ENCODE measurements at places on chromosomes 5 and 9. TPM values are rescaled to one million over a fixed set of nuclear protein-coding genes. Genes with fewer than 3 reads are reported as not detected.

DNA sequence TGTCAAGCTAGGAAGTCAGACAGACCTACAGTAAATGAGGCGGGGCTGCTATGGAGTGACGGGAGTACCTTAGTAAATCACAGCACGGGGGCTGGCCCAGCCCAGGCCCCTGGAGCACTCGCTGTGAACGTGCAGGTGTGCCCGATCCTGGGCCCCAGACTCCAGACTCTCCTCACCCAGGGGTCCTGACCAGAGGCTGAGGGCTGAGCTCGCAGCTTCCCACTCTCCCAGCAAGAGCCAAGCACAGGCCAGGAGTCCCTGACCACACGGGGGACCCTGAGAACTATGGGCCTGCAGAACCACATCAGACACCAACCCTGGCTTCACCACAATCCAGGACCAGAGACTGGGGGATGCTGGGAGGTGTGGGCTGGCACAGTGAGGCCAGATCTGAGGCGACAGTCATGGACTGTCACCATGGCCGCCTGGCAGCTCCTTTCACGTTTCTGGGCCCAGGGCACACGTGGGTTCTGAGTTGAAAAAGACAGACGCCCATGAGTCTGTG is 73.4 kb downstream of the ADAMTS2 start:
- no peak for DNase-seq

GRCh38 chr5:44332285-44332971 is 56.8 kb downstream of the FGF10 start:
- no peak for DNase-seq

DNA sequence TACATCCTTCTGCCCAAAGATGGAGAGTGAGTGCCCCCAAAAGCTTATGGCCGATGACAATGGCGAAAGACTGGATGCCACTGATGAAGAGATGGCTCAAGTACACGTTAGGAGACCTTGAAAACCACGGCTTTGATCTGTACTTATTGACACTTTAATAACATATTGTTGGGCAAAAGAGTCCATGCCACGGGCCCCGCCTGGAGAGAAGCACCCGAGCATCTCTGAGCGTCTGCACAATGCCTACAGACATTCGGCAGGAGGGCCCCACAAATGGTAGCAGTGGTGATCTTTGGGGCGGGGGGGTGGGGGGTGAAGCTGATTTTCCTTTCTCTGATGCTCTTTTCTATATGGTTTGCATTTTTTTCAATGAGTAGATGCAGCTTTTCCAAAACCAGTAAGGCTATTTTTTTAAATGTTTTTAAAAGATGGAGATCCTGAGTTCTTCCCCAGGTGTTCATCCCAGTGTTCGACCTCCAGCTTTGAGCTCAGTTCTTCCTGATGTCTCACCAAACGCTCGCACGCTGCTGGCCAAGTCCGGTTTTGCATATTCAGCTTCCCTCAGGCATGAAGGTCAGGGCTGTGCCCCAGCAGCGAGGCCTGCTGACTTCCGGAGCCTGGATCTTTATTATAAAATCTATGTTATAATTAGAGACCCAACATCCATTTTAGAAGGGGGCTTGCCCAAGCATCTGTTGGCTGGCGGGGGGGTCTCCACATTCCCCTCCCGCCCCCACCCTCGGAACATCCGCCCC is 34.3 kb upstream of the BARHL1 start:
- DNase-seq: no peak

DNA sequence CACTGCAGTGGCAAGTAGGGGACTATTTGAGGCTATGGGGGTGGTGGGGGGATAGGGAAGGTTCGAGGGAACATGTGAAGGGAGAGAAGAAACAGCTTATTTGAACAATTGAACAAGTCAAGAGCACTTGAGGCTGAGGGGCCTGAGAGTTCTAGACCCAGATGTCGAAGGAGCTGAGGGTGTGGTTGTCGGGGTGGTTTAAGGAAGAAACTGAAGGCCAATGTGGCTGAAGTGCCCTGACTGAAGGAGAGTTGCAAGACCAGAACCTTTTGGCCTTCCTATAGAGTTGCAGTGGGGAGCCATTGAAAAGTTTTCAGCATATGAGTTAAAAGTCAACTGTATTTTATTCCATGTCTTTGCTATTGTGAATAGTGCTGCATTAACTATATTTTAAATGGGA is 19.1 kb downstream of the FOCAD start:
- no peak for DNase-seq

GRCh38 chr9:72039532-72039931 is 20.9 kb downstream of the C9orf57 start:
- DNase-seq: no peak

GRCh38 chr9:94937214-94937903 is 210.9 kb downstream of the AOPEP start:
- DNase-seq: no peak

GRCh38 chr5:17425385-17426070 is 72.5 kb upstream of the TAF11L2 start:
- no peak for DNase-seq

GRCh38 chr9:100091650-100092049 is 7.2 kb downstream of the ERP44 start:
- no peak for DNase-seq

GRCh38 chr9:126298063-126298801 is 28.4 kb upstream of the MVB12B start:
- DNase-seq: no peak

- no peak for DNase-seq
These were observed 11.1 kb upstream of the NRG2 start for GRCh38 chr5:140054086-140054689.

- peak; percentile 43 for DNase-seq
These were observed 163.5 kb downstream of the SEMA6A start for GRCh38 chr5:116411101-116411571.

TTC16 gene
- 0.27 TPM for total RNA-seq

THG1L gene
- 6.0 TPM for total RNA-seq

SLC36A2 gene
- 0.14 TPM for total RNA-seq

SPINK4 gene
- total RNA-seq: not detected

GNA14 gene
- 1.4 TPM for total RNA-seq

PCDH12 gene
- total RNA-seq: 11.7 TPM

PGM5 gene
- 189 TPM for total RNA-seq
